ENCODE measurements at places on chromosomes 11 and 22. TPM values are rescaled to one million over a fixed set of nuclear protein-coding genes. Genes with fewer than 3 reads are reported as not detected.
A peak's percentile ranks its signal among the peaks of the same experiment; 100 is the strongest.

DNA sequence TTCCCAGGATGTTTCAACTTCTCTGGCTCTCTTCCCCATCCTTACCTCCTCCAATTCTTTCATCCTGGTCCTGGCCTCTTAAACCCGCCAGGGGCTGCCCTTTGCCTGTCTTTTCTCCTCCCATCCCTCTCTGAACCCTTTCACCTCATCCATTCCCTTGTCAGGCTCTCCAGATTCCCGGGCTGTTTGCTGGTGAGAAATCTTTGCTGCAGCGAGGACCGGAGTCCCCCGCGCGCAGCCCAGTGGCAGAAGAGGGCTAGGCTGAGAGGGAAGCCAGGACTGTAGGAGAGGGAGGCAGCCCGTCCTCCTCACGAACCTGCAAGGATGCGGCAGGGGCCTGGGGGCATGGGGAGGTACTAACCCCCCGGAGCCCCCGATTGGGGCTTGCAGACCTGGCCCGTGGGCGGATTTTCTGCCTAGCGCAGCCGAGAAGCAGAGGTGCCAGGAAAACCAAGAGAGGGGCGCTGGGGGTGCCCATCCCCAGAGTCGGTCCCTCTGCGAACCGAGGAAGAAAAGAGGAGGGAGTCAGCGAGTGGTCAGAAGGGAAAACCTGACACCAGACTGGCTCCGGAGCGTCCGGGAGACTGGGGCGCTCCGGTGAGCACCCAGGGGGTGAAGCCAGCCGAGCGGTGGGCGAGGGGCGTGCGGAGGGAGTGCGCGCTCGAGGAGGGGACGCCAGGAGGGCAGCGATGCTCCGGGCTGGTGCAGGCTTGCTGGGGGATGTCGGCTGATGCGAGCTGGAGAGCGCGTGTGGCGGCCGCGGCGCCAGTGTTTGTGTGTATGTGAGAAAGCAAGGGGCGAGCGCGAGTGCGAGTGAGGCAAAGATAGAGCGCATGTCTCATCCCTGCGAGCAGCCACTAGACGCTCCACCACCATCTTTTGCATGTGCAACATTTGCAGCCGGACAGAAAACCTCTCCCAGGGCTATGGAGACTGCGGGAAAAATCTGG is at the start of gene GRIA4:
GRIA4 (plus strand) TSS at position 242 of the 950 bp plus-strand sequence. CDS start 925 bp downstream, outside the sequence.
- DNase-seq, result peak; percentile 64

DNA sequence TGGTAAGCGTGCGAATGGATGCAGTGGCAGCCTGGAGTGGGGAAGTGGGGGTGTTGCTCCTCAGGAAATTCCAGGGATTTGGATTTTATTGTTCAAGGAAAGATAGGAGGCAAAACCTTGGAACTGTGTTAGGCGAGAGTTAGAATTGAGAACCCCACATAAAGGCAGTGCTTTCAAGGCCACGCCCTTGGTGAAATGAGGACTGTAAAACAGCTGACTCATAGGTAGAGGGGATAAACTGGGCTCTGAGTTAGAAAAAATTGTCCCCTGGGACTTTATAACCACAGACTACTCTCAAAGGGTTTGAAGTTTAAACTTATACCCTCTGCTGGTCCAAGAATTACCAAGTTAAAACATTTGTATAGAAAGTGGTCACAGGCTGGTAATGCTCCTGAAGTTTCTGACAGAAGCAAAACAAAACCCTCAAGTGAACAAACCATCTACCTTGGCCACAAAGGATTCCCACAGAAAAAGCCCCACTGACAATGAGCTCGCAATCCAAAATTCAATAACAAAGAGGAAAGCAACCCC is 250.3 kb upstream of the TBCEL start:
- peak; percentile 4 for DNase-seq

- no peak for DNase-seq
Observed at GRCh38 chr11:125833016-125833415, at the start of gene PATE4. Gene PATE4, plus strand, starts transcription at chr11:125833316. Its CDS starts 44 bp downstream, at chr11:125833360.

DNA sequence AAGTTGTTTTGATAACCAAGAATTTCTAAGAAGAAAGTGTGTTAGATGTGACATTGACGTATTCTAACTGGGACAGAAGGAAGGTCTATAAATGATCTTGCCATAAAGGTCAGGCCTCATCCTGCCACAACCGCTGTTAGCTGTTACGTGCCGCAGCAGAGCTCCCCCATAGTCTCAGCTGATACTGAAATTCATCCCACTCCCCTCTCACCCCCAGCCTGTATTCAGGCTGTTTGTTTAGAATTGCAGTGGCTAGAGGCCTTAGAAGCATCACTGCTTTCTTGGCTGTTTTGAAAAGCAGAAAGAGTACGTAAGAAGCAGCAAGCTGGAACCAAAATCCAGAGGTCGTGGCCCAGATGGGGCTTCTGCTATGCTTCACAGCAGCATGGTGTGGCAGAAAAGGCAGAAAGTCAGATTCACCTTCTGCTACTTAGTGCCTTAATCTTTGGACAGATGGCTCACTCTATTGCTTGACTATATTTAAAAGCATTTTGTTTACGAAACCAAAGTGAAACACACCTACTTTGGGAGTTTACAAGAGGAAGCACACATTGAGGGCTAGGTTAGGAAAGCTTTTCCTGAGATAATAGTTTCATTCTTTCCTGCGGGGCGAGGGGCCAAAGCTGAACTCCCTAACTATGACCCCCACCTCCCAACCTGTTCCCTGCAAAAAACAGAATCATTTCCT is 950 bp upstream of the LAYN start:
- no peak for DNase-seq

GRIK4 gene
- 0.17 TPM for total RNA-seq

DNA sequence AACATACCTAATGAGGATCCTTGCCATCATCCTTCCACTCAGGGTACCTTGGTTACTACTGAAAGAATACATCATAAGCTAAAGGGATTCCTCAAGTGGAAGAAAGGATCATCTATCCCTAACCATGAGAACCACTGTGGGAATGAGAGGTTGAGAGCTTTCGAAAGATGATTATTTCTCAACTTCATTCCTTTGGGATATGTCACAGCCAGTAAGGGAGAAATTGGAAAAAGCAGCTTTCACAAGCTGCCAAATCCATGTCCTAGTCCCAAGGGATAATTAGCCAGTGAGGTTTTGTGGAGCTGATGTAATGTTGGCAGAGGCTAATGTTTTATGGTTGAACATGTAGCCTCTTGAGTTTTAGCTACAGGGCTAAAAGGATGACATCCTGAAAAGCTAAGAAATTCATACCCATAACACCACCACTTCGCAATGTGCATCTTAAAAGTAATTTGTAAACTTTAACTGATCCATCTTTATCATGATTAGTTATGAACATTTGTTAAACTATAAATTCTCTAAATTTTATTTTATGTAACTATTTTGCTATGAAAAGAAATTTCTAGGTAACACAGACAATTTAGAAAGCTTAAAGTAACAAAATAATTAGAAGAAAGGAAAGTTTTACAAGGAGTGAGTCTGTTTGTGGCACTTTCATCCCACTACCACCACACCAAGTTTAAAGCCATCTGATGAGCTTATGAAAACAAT is 123.9 kb downstream of the MRTFA start:
- peak; percentile 99 for DNase-seq

SELENOO gene
- 16.9 TPM for total RNA-seq

AMPD3 gene
- total RNA-seq, result 24.9 TPM

GRCh38 chr11:70574725-70575347 is 176.5 kb downstream of the CTTN start:
- DNase-seq, result no peak

- no peak for DNase-seq
Observed at GRCh38 chr22:45305456-45306075, 4.2 kb upstream of the FAM118A start.

DNA sequence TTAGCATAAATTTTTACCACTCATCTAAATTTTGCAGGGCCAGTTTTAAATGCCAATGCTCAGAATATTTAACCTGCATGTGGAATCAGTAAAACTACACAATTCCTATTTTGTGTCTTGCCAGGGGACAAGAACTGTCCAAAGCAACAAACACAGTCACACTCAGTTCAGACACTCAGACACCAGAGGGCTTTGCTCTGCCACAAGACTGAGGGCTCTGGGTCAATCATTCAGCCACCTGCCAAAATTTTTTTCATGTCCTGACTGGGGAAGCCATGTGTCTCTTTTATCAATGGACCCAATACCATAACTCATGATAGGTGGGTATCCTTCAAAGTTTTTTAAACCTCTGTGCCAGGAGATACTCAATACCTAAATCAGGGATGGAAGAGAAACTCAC is 304.0 kb upstream of the ANO3 start:
- DNase-seq, result no peak

- peak; percentile 60 for DNase-seq
Observed at GRCh38 chr11:116420770-116421528, 351.8 kb downstream of the BUD13 start.

DNA sequence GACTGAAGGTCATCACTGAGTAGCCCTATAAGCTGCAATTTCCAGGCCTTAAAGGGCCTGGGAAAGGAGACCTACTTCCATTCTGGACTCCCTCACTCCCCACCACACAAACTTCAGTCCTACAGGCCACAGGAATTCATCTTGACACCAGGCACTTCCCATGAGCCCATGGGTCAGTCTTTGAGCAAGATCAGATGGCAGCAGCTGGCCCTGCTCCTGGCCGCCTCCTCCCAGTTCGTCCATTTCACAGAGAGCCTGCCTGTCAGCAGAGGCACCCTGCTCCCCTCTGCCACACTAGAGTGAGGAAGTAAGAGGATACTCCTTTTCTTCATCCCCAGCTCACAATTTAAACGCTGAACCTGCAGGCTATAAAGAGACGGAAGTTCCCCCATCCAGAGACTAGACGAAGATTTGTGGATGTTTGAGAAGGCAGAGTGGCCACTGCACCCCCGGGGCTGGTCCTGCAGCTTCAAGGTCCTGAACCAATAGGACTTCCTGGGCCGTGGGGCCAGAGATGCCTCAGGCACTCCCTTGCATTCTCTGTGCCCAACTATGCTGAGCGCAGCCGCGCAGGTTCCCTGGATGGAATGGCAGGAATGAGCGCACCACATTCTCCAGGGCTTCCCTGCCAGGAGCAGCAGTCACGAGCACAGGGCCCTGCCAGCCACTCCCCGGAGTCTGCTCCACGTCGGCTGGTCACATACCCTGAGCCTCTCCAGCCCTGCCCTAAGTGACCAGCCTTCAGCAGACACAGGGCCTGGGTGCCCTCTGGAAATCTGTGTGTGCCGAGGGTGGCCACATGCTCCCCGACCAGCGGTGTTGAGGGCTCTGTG is 33.5 kb upstream of the BID start:
- DNase-seq, result peak; percentile 32

DNA sequence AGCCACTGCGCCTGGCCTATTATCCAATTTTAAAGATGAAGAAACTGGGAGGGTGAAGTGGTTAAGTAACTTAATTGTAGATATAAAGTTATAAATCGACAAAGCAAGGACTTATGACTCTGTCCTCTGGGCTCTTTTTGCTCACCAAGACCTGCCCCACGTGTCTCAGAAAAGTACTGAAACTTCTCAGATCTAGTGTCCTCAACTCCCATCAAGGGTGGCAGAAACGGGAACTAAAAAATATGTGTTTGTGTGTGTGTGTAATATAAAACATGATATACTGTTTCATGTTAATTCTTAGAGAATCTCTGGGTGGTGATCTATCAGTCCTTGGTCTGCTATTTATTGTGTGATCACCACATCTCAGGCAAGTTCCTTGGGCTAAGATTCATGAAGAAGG is 104.9 kb downstream of the GAB2 start:
- DNase-seq, result no peak

- no peak for DNase-seq
Observed at GRCh38 chr11:82505379-82505778, 228.3 kb downstream of the FAM181B start.

GRCh38 chr11:126405906-126406305 is 50.4 kb downstream of the ST3GAL4 start:
- DNase-seq, result no peak

DNA sequence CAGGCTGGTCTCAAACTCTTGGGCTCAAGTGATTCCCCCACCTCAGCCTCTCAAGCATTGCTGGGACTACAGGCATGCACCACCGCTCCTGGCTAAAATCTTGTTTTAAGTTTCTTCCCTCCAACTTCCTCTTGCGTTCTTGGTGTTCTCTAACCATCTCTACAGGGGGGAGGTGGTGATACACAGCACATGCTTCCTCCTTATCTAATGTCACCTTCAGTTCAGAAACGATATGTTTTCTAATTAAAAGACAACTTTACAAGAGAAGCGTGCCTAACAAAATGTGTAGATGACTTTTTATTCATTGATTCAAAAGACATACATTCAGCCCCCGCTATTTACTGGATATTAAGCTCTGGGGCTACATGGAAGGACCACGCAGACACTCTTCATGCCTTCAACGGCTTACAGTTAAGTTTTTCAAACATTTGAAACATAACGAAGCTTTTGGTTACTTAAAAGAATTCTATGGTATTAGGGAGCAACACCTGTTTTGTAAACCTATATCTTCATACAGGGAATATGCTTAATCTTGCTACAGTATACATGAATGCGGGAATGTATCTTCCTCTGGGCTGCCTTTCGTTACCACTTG is 933 bp upstream of the DLAT start:
- no peak for DNase-seq

C22orf15 gene
- 3.9 TPM for total RNA-seq

SLC5A1 gene
- total RNA-seq, result not detected

DNA sequence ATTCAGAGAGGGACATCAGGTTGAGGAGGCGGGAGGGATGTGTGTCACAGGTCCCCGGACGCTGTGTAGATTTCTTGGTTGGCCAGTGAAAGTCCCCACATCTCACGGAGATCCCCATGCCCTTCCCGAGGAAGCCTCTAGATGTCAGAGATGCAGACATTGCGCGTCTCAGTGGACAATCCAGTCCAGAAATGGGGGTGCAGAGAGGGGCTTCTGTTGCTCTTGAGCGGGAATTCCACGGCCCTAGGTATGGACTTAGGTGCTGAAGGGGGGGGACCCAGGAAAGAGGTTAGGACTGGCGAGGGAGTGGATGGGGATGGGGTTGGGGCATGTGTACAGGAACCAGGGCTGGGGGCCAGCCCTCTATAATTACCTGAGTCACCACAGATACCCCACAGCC is 7.0 kb downstream of the THY1 start:
- no peak for DNase-seq

KRTAP5-11 gene
- not detected for total RNA-seq

DNA sequence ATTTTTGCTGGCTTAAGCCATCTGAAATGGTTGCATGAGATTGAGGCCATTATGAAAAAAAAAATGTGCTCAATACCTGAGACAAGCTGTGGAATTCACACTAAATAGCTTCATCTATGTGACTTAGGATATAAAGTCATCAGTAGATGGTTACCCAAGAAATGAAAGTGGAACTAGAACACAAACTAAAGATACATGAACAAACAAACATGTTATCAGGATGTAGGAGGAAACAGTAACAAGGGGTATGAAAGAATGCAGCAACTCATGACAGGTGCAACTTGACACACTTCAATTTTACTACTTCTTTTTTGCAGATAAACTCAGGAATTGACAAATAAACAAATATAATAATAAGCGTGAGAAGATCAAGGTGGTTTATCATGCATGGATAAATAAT is 155.0 kb downstream of the WT1 start:
- DNase-seq, result no peak

- no peak for DNase-seq
Observed at GRCh38 chr11:126739499-126740145, 260.9 kb downstream of the KIRREL3 start.

Data from fibroblast of lung (primary cell).